ENCODE measurements at places on chromosomes 7 and 10. TPM values are rescaled to one million over a fixed set of nuclear protein-coding genes. Genes with fewer than 3 reads are reported as not detected.
A peak's percentile ranks its signal among the peaks of the same experiment; 100 is the strongest.

ZPBP gene
- not detected for total RNA-seq

COL1A2 gene
- total RNA-seq = not detected

DNA sequence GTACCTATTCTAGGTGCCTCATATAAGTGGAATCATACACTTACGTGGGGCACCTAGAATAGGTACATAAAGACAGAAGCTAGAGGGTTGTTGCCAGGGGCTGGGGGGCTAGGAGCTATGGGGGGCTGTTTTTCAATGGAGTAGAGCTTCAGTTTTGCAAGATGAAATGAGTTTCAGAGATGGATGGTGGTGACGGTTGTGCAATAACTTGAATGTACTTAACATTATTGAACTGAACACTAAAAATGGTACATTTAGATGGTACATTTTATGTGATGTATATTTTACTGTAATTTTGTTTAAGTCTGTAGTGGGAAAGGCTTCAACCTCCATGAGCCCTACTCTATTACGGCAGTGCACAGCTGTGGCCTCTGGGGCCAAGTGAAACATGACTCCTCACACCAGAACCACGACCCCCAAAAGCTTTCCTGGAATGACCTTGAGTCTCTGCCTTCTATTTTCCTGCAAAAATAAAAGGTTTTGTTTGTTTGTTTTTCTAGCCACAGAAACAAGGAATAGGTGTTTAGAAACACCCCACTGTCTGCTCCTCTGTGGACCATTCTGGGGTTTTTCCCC, 147.3 kb upstream of the PLXNA4 start:
- no peak for DNase-seq

DNA sequence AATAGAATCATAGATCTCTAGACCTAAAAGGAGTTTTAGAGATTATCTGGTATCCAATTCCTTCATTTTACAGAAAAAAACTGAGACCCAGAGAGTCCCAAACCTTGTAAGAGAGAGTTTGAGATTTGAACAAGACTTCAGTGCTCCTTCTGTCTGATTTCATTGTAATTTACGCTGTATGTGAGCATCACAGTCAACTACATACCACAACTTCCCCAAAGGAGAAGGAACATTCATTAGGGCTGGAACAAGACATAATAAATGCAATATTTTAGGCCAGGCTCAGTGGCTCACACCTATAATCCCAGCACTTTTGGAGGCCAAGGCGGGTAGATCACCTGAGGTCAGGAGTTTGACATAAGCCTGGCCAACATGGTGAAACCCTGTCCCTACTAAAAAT, 17.3 kb upstream of the PRKAR2B start:
- DNase-seq = no peak

VPS37D gene
- 0.73 TPM for total RNA-seq

DNA sequence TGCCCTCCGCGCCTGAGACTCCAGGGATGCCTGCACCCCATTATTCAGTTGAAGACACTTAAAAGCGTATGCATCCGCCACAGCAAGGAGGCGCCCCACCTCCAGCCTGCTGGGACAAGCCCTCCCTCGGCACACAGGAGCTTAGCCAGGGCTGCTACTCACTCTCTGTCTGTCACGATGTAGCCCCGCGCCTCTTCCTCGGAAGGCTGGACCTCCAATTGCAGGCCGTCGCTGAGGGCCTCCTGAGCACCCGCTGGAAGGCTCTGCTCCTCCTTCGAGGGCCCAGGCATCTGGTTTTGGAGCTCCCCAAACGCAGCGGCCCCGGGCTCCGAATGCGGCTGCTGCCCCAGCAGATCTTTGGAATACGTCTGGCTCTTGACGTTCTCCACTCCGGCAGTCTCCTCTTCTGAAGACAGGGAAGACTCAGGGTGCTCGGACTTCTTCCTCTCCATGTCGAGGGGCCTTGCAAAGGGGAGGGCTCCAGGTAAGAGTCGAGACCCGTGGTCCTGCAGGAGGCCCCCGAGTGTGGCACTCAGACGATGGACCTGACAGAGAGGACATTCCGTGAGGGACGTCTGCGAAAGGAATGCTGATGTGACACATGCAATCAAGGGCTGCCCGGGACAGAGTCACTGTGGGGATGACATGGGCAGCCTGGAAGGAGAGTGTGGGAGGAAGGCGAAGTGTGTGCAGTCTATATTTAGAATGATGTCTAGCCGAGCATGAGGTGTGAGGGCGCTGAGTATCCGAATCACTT, 453.9 kb downstream of the PTPRN2 start:
- DNase-seq = no peak

HOXA2 gene
- 6.6 TPM for total RNA-seq

DNA sequence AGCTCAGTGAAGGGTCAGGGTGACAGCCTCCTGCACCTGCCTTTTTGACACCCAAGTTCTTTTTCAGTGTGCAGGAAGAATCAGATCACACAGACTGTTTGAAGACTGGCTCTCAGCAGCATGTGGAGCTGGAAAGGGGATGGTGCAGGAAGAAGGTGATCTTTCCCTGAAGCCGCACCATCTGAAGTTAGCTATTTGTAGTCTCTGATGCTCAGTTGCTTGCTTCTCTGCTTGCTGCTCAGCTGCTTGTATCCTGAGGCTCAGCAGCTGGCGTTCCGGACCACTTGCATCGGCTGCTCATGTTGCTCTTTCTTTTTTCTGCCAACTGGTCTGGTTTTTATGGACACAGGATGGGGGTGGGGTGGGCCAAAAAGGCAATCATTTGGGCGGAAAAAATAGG, 15.8 kb upstream of the DNMBP start:
- no peak for DNase-seq

DNA sequence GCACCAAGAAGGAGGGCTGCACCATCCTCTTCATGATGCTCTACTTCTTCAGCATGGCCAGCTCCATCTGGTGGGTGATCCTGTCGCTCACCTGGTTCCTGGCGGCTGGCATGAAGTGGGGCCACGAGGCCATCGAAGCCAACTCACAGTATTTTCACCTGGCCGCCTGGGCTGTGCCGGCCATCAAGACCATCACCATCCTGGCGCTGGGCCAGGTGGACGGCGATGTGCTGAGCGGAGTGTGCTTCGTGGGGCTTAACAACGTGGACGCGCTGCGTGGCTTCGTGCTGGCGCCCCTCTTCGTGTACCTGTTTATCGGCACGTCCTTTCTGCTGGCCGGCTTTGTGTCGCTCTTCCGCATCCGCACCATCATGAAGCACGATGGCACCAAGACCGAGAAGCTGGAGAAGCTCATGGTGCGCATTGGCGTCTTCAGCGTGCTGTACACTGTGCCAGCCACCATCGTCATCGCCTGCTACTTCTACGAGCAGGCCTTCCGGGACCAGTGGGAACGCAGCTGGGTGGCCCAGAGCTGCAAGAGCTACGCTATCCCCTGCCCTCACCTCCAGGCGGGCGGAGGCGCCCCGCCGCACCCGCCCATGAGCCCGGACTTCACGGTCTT, 1.9 kb downstream of the FZD1 start:
- no peak for DNase-seq

DNA sequence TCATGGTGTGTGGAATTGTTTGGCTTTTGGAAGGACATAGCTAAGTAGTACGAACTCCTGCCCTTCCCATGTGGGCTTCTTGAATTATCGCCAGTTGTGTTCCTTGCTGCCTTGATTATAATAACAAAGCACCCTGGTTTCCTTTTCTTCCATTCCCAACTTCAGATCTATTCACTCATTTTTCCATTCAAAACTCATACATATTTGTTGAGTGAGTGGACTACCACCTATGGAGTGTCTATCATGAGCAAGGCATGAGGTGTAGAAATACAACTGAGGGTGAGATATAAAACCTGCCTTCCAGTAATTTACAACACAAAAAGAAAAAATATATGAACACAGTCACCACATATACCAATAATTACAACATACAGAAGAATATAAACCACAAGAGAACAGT, 4.9 kb upstream of the COL17A1 start:
- no peak for DNase-seq

GRCh38 chr10:131770946-131771633, 129.7 kb upstream of the PPP2R2D start:
- DNase-seq = no peak

PDE6C gene
- not detected for total RNA-seq

COL26A1 gene
- not detected for total RNA-seq

DNA sequence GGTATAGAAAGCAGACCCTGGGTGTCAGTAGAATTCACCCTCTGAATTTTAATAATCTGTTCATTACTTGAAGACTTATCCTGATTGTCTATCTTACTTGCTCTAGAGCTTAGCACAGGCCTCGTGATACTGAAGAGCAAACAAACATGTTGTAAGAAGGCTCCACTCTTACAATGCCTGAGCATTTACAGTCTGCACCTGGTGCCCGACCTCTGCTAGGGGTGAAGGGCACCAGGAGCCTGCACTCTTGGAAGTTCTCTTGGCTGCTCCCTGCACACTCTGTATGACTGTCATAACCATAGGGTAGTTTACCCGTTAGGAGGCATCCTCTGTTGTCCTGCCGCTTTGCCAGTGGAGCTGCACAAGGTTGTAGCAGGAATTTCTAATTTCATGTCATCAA, 91.3 kb upstream of the NPY start:
- no peak for DNase-seq

- DNase-seq = peak; percentile 81
Observed at GRCh38 chr10:96765406-96766240, 45.3 kb upstream of the PIK3AP1 start.

DNA sequence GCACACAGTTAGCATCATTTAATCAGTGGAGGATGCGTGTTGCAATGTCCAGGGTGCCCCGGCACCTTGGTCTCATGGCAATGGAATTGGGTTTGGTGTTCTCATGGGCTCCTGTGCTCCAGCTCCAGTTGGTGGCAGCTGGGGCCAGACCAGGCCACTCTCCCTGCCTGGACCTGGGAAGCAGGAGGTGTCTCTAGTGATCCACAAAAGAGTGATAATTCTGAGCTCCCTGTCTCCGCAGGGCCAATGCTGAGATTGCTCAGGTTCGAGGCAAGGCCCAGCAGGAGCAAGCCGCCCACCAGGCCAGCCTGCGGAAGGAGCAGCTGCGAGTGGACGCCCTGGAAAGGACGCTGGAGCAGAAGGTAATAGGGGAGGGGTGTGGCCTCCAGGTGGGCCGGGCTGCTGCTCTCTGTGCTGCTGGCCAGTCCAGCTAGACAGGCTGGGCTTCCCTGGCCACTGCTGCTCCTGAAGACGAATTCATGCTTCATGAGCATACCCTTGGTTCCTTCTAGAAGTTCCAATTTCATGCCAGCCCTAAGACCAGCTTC, 21.7 kb upstream of the BTBD16 start:
- DNase-seq = no peak

DNA sequence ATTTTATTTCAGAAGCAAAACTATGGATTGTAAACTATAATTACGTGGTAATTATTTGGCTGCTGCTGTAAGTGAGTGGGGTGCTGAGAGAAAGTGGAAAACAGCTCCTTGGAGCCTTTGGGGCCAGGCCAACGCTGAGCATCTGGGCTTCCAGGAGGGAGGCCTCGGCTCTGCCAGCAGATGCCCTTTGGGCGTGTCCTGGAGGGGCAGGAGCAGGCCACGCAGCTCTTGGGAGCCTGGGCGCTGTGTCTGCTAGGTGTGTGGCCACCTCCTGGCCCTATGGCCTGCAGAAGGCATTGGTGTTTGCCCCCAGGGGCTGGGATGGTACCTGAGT, 423.3 kb downstream of the GLRX3 start:
- DNase-seq = no peak

ZEB1 gene
- total RNA-seq = 1.2 TPM

- no peak for DNase-seq
Observed at GRCh38 chr10:82618007-82618406, 743.0 kb downstream of the NRG3 start.

DNA sequence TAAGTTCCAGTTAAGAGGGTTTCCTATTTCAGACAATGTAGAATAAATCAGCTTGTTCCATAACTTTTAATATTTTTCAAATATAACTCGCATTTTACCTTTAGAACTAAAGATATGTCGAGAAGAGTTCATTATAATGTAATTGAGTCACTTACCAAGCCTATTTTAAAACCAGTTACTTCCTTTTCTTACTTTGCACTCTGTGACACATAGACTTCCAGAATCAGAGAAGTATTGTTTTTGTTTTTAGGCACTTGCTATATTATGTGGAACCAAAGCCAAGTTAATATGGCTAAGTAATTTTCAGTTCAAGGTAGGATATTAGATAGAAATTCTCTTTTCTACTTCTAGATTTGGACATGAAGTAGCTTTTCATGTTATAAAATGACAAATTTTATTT, 182.7 kb upstream of the PRPS1L1 start:
- DNase-seq = no peak

HSPA12A gene
- 0.92 TPM for total RNA-seq

NRCAM gene
- 0.61 TPM for total RNA-seq

PRLHR gene
- not detected for total RNA-seq
